ENCODE measurements at places on chromosomes 1 and 21.

- DNase-seq: no peak
These were observed 45.0 kb upstream of the ETS2 start for GRCh38 chr21:38760762-38761155.

GRCh38 chr1:231679109-231679508 is 52.5 kb downstream of the DISC1 start:
- no peak for DNase-seq

GRCh38 chr1:180040034-180040433 is 85.4 kb downstream of the CEP350 start:
- DNase-seq: no peak

DNA sequence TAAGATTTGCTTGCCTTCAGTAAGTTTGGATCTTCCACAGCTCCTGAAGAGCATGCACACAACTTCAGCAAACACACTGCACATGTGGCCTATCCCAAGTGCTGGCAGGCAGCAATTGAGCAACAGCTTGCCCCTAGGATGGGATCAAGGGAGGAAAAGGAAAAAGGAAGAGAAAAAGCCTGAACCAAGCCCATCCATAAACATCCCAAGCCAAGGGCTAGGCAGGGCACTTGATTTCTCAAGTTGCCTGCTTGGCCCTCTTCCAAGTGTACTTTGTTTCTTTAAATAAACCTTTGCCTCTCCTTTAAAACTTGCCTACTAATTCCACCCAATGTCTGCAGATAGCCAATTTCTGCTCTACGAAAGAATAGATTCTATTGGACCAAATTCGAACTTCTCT is 49.0 kb upstream of the OLFM3 start:
- no peak for DNase-seq

DNA sequence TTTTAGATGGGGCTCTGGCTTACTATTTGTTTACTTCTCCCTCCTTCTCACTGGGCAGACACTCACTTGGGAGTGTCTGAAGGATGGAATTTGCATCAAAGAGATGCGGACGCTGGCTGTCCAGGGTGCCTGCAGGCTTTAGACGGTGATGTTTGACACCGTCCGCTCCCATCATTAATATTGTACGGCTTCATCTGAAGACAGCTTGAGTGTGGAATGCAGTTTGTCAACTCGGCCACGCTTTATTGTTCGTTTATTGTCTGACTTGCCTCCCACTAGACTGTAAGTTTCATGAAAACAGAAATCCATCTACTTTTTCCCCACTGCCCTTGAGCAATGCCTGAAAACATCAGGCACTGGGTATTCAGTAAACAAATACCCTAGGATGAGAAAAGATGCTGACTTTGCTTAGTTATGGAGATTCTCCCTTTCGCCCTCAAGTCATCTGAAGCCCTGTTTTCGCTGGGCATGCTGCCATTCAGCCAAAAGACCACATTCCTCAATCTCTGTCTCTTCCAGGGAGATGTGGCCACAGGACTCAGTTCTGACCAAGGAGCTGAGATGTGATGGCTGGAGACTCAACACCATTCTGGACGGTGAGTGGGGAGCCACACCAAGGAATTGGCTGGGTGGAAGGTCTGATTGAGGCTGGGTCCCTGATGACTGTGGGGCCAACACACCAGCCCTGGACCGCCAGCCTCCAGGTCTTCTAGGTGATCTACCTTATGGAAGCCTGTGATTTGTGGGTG is 87.6 kb downstream of the BCAR3 start:
- DNase-seq: no peak

DNA sequence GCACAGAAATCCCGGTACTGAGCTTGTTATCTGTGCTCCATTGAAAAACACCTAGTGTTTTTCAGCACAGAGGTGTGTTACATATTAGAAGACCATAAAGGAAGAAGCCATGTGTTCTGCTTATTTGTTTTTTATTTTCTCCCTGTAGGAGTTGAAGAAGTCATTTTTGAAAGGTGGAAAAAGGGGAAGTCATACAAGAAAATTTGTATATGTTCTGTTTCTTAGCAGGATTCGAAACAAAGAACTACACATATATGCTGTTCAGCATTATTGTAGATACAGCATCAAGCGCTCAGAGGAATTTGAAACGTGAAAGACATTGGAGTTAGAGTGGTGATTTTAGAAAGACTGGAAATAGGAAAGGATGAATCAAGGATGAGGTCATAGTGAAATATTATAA is 345.3 kb upstream of the ADGRL2 start:
- DNase-seq: no peak

DNA sequence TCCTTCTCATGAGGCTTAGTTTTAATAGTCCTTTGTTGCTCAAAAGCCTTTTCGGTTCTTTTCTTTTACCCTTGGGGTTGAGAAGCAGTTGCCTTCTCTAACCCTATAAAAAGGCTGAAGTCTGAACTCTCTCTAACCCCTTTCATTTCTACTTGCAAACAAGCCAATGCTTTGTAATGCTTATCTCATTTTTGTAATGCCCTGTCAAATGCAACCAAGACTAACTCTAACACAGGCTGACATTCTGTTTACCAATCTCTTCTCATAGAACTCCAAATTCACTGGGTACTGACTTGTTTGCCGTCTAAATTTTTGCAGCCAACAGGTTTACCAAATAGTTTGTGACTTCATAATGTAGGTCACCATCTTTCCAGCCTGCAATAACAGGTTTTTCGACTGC is 233.9 kb upstream of the SNX7 start:
- no peak for DNase-seq

- DNase-seq: no peak
These were observed 389.3 kb downstream of the ST6GALNAC3 start for GRCh38 chr1:76463849-76464248.

DNA sequence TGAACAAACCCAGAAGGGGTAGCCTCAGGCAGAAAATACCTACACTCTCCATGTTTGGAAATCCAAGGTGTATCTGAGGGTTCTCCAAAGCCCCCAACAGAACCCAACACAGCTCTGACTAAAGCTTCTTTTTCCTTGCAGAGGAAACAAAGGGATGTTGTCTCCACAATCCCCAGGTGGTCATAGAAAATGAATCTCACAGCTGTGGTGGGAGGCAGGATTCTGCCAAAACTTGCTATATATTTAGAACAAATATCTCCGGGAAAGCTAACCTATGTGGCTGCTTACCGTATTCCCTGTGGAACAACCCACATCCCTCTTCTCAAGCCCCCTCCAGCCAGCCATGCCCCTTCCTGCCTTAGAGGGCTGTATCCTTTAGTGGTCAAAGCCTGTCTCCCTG is 406.1 kb downstream of the PRDM2 start:
- no peak for DNase-seq

DNA sequence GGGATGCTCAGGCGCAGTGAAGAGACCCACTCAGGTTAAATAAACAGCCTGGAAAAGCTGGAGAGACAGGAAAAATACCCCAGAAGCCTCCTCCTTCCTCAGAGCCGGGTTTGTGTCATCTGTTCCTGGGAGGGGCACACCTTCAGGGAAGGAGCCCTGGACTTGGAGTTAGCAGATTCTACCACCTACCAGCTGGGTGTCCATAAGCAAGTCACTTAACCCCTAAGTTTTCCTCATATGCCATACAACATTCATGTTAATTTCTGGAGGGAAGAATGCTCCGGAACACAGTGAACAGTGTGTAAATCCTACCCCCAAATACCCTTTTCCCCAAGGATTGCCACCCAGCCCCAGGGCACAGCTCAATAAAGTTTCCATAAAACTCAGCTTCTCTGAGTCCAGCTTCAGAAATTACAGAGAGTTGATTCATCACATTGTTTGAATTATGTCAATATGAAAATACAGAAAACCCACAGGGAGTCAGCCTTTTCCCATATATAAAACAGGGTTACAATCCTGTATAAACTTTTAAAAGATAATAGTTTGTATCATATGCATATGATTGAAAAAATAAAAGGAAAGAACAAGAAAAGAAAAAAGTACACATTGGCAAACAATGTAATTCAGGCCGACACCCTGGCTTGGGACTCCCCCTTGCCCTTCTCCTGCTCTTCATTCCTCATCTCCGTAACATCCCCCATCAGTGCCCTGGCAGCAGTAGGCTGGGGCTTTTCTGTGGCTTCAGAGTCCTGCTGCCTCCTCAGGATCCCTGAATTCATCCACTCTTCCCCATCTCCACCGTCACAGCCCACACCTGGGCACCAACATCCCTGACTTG is 291.8 kb upstream of the USP24 start:
- DNase-seq: no peak

- no peak for DNase-seq
These were observed 561 bp upstream of the ARHGEF19 start for GRCh38 chr1:16213013-16213412.

DNA sequence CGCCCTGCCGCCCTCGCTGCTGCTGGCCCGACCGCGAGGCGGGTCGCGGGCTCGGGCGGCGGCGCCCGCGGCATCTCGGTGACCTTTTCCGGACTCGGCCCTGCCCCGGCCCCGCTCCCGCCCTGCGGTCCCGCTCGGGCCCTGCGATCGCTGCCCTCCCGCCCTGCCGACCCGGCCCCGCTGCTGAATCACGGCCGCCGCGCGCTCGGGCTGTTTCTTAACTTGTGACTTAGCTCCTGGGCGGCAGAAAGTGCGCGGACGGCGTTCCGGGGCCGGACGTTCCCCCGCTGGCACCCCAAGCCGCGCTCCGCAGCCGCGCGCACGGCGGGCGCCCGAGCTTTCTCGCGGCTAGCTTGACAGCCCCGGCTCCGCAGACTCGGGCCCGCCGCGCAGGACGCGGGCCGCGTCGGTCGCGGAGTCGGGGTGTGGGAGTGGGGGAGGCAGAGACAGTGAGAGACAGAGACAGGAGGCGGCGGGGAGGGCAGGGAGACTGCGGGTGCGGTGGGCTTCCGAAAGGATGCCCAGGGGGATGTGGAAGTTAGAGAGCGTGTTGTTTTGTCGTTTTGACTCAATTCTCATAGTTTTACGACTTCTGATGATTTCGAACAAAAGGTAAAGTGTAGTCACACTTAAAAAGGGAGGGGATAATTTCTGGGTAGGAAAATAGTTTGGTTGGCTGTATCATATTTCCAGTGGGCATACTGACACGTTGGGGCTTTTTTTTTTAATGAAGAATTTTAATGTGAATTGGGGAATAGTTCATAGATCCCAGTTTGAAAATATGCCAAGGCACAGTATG is 49.8 kb downstream of the PRDM2 start:
- DNase-seq: peak; percentile 78

GRCh38 chr1:245298781-245299180 is 144.0 kb downstream of the KIF26B start:
- no peak for DNase-seq

GRCh38 chr1:8533124-8533523 is 215.2 kb downstream of the SLC45A1 start:
- no peak for DNase-seq

DNA sequence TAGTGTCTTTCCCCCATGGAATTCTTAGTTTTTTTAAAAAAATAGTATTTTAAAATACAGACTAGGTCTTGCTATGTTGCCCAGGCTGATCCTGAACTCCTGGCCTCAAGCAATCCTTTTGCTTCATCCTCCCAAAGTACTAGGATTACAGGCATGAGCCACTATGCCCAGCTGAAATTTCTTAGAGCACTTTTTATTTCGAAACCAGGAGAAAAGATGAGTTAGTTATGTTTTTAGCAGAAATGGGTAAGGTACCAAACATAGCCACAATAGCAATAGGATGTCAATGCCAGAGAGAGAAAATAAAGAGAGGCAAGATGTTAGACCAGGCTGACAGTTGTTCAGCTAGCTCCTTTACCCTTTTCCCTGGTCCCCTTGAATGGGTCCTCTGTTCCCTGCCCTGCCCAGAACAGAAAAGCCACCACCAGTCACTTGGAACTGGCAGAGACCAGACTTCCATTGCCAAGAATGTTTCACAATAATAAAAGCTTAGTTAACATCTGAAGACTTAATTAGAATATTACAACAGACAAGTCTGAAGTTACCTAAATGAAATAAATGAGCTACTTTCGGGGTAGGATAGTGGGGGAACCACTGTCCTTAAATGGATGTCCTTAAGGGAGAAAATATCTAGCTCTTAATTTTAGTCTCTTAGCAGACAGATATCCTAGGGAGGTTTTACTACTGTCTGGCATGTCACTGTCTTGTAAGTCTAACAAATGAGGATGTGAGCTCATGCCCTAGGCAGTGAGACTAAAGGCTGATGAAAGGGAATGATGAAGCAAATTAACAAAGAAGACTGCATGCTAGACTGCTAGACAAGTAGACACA is 54.3 kb downstream of the ABL2 start:
- DNase-seq: no peak

DNA sequence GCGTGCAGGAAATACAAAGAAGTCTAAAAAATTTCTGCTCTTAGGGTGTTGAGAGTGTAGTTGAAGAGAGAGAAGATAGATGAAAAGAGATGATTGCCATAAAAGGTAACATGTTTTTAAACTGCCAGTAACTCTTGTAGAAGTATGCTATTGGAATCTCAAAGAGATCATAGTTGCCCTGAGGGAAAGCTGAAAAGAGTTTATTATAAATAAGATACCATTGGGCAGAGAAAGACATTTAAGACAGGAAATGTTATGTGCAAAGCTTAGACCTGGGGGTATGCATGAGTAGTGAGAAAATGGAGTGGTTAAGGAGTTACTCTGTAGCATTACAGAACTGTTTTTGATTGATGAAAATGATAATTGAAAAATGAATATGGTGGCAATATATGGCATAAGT is 17.6 kb downstream of the GABPA start:
- no peak for DNase-seq

GRCh38 chr1:107016376-107016978 is 40.0 kb upstream of the PRMT6 start:
- DNase-seq: no peak

DNA sequence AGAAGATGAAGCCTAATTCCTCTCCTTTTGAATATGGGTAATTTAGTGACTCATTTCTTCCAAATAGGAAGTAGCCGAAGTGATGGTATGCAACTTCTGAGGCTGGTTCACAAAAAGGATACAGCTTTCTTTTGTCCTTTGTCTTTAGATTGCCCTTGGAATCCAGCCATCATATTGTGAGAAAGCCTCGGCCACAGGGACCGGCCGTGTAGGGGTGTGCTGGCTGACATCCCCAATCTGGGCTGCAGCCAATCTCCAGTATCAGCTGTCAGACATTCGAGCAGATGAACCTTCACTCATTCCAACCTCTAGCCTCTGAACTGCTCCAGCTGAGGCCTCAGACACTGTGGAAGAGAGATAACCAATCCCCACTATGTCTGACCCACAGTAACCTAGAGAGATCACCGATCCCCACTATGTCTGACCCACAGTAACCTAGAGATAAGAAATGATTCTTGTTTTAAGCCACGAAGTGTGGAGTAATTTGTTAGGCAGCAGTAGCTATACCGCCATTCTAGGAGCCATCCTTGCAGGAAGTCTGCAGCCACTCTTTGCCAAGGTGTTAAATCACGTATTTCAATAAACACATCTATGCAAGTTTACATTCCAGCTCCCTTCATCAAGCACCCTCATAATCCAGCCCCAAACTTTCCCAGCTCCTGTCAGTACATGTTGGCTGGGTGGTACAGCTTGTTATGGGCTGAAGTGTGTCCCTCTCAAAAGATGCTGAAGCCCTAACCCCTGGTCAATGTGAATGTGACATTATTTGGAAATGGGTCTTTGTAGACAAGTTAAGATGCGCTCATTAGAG is 2.9 kb upstream of the DIP2A start:
- no peak for DNase-seq

Data from sciatic nerve (tissue), 2 donors.